ENCODE measurements at places on chromosomes 3 and 15.

DNA sequence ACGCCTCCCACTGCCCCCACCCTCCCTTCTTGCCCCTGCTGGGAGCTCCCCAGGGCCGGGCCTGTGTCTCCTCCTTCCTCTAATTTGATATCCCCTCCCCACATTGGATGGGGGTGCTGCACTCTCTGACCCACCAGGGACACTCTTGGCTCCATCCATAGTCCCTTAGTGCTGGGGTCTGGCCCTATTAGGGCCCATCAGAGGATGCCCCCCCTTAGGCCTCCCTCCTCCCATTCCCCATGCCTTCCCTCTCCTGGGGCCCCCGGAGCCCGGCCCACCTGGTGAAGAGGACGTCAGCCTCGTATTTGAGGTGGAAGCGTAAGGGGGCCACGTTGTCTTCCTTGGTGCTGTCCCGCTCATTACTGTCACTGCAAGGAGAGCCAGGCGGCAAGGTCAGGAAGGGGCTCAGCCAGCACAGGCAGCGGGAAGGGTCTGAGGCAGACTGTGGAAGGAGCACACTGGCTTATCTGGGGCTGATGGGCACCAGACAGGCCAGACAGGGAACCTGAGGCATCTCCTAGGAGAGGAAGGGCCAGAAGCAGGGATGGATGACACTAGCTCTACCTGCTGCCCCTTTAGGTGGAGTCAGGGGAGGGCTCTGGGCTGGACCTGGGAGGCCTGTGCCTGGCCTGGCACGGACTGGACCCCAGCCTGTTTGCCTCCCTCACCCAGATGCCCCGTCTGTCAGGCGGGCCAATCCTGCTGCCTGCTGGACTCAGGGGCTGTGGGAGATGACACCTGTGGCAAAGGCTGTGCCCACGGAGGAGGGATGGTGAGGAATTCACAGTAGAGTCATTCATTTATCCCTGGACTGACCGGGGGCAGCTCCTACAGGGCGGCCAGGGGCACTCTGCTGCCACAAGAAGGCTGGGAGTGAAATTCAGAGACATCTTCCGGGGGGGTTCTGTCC lies 36.2 kb downstream of the FEM1B start:
- no peak for DNase-seq

DNA sequence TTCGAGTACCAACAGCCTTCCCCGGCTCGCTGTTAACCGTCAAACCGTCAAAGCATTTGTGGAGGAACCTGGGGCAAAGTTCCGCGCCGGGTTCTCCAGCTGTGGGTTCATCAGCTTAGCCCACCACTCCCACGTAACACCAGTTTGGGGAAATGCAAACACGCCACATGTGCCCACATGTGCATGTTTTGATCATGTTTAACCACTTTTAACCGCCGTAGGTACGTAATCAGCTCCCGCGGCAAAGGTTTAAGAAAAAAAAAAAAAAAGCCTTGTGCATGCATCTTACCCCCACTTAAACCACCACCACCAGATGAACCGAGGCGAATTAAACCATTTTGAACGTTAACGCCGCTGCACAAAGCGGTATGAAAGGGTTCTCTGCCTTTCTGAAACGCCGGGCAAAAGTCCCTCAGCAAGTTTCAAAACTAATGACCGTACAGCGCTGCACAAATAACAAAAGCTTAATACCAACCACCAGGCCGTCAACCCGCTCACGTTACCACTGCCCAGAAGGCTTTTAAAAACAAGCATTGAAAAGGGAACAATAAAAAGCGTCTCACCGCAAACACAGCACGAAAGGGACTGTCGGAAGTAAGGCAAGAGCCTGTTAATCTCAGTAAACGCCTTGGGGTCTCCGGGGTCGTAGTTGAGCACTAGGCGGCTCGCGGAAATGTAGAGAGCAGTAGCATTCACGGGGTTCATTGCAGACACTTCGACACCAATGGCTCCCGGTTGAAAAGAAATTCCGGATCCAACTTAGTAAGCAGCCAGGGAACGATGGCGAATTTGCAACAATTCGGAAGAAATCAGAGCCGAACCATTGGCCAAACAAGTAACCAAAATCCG lies 1.5 kb downstream of the MSL2 start:
- peak; percentile 49 for DNase-seq

- no peak for DNase-seq
Measured at GRCh38 chr3:101146946-101147345, 153.7 kb upstream of the ABI3BP start.

- no peak for DNase-seq
Measured at GRCh38 chr15:29270976-29271375, 1.4 kb upstream of the NSMCE3 start.

DNA sequence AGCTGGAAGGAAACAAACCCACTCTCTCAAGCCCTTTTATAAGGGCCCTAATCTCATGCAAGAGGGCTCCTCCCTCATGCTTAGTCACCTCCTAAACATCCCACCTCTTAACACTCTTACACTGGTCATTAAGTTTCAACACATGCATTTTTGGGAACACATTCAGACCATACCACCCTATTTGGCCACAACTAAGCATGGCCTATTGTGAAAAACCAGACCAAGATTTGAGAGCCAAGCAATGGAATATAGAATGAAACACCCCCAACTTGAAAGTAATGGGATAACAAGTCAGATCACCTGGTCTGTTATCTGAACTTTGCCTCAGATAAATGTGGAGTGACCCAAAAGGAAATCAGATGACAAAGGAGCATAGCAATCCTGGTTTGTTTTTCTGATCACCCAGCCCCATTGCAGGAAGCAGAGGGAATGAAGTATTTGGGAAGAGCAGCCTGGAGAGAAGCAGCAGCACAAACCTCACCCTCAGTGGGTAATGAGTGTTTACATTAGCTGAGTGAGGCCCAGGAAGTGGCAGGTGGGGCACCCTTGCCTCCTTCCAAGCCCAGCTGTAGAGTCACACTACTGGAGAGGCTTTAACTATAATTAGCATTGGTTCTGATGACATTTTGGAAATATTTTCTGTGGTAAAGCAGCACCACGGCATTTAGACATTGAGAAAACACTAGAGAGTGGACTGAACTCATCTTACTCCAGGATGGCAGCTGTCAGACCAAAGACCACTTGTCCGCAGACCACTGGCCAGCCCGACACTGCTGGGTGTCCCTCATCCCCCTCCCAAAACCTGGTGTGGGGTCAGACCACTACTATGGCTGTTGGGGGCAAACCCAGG lies 48.8 kb upstream of the PRTG start:
- DNase-seq: no peak

DNA sequence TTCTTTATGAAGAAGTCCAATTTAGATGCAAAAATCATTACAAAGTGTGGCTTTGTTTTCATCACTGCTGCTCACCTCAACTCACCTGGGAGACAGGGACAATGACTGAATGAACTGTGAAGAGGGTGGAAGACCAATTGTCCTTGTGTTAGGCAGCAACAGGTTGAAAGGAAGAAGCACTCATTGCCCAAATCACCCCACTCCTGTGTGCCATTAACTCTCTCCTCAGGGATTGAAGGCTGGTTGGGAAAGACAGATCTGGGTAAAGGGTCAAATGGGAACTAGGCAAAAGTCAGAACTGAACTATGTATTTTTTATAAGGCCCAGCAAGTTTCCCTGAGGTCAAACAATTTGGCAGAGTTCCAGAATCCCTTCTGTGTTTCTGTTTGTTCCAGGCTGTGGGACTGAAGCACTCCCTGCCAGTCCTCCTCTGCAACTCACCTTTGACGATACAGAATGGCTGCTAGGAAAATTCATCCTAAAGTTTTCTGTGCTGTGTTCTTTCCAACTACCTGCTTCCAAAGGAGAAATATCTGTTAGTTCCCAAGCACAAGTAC lies 68.6 kb upstream of the CCDC39 start:
- DNase-seq: no peak

DNA sequence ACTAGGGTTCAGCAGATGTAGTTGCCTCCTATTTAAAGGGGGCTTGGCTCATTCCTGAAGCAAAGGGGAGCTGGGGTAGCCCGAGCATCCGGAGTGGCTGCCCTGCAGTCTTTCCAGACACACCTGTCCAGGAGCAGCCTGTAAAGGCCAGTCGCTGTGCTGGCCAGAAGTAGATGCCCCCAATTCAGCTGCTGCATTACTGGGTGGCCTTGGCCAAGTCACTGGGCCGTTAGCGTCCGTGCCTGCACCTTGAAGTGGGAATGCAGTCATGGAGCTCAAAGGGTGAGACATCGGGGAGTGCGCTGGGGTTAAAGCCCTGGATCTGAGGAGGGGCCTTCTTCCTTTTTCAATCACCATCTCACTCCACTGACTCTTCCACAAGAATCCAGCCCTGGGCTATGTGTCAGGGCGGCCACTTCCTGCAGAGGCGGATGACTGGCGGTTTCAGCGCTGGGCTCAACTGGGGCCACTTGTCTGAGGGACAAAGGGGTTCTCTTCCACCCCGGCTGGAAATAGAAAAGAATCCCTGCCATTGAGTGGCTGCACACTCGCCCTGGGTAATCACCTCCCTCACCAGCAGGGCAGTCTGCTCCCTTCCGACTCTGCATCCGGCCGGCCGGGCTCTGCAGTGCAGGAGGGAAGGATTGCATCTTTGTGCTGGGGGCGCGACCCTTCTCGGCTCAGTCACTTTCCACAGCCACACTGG lies 11.8 kb downstream of the ALDH1A3 start:
- DNase-seq: no peak

- peak; percentile 39 for DNase-seq
Measured at GRCh38 chr3:53102601-53103147, 27.6 kb downstream of the RFT1 start.

DNA sequence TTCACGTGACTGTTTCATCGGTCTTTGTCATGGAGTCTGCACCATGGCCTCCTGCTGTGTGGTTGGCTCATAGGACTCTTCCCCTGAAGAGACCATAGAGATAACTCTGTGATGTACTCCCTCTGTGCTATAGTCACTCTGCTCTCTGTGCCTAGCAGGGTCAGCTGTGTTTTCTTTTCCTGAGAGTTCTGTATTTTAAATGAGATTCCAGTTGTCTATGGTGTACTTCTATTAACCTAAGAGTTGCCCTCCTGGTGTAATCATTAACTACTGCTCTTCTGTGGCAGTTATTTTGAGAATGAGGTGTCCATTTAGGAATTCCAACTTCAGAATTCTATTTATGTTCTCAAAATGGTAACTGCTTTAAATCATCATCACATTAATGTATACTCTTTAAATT lies 114.5 kb upstream of the ARPP21 start:
- no peak for DNase-seq

- no peak for DNase-seq
Measured at GRCh38 chr15:92168066-92168683, 225.5 kb upstream of the ST8SIA2 start.

DNA sequence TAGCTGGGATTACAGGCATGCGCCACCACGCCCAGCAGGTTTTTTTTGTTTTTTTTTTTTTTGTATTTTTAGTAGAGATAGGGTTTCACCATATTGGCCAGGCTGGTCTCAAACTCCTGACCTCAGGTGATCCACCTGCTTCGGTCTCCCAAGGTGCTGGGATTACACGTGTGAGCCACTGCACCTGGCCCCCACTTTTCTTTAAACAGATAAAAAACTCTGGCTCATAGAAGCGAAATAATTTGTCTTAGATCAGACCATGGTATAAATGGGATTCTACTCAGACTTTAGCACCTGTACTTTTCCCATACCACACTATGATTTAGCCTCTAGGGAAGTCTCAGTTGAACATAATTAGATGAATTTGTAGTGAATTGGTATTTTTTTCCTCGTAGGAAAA lies 182.4 kb downstream of the AKAP13 start:
- DNase-seq: no peak

GRCh38 chr15:82712036-82712435 lies 2.4 kb upstream of the AP3B2 start:
- no peak for DNase-seq

DNA sequence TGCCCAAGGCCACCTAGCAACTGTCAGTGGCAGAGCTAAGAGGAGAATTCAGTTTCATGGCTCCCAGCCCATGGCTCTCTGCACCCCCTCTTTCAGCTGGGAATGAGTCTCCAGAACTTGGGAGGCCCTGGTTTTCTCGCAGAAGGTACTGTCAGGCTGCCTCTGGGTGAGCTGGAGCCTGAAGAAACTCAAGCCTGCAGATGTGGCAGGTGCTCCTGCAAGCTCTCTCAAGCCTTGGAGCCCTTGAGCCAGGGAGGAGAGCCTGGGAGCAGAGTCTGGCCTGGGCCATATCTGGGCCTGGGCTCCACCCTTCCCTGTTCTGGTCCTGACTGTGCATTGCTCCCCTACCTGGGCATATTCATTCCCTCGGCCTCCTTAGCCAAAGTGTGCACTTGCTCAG lies 74.4 kb upstream of the TLE3 start:
- no peak for DNase-seq

DNA sequence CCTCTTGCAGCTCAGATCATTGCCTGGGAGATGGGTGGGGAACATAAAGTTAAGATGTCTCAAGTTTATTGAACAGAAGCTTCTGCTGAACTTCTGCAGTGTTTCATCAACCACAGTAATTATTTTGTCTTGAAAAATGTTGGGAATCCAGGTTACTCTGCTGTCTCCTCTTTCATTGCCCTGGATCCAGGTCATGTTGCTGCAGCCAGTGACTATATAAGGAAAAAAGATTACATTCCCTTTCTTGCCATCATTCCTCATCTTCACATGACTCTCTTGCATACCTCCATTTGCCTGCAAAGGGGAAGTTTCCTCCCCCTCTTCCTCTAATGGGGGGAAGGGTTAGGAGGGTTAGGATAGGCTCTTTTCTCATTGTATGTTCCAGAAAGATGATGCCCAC lies 15.1 kb downstream of the GMNC start:
- DNase-seq: no peak

- no peak for DNase-seq
Measured at GRCh38 chr15:87687523-87687870, 569.0 kb downstream of the NTRK3 start.

DNA sequence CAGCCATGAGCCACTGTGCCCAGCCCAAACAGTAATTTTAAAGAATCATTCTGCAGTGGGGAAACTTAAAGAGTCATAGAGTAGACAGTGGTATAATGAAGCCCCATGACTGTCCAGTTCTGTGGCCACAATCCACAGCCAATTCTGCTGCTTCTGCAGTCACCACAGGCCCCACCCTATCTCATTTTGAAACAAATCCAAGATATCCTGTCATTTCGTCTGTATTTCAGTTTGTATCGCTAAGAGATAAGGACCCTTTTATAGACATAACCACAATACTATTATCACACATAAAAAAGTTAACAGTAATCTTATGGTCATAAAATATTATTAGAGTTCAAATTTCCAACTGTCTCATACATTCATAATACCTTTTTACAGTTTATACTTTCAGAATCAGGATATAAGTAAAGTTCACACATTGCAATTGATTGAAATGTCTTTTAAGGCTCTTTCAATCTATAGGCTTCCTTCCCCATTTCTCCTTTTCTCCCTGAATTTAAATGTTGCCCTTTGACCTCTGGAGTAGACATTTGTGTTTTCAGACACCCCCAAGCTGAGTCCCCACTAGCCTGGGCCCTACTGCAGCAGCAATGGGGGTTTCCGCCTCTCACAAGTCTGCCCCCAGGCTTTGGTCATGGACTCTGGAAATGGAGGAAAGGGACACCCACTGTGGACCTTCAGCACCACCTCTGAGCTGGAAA lies 4.2 kb upstream of the NUP210 start:
- DNase-seq: no peak
